ENCODE measurements at places on chromosomes 12 and 14.

DNA sequence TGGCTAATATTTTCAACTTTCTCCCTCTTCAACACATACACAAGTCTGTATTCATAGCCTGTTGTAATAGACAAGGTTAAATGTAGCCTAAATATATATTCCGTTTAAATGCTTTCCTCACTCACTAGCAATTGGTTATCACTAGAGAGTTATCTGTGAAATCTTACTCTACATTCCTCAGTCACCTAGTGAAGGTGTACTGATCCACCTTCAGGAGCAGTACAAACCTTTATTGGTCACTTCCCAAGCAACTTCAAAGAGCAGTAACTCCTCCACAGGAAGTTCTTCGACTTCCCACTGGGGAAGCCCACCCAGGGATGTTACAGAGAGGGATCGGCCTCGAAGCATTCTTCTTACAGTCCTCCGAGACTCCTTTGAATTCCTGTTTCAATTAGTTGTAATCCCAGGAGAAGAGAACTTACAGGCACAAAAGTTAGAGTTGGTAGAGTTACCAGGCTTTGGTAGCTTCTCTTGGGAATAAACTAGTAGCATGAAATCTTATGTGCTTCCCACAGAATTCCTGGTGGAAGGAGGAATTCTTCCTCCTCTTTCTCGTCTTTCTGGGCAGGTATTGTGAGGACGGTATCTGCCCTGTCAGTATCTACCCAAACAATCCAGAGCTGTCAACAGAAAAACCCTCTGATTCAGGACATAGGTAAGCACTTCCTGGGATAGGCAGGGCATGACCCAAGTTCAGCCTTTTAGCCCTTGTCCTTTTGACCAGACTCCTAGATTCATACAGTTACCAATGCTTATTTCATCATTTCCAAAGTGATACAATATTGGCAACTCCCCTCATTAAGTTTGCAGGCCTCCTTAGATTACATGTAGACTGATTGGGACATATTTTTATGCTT, at the start of gene GYS2:
Gene GYS2, minus strand, starts transcription at position 603 of the 857 bp plus-strand sequence. Its CDS starts 255 bp downstream, at position 348.
- no peak for DNase-seq

DNA sequence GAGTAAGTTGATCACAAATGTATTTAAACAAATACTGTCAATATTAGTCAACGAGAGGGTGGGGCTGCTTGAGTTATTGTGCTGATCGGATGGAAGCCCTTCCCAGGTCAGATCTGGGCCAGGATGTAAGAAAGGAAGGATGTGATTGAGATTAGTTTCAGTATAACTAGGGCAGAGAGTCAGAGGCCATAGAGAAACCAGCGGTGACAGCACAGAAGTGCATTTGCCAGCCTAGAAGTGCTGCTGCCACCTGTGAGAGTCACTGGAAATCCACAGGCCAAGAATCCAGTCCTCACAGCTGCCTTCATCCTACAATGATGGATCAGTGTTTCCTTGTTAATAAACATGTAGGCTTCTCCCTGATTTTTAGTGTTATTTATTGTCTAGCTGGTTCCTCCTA, 9.8 kb upstream of the FERMT2 start:
- DNase-seq = no peak

DNA sequence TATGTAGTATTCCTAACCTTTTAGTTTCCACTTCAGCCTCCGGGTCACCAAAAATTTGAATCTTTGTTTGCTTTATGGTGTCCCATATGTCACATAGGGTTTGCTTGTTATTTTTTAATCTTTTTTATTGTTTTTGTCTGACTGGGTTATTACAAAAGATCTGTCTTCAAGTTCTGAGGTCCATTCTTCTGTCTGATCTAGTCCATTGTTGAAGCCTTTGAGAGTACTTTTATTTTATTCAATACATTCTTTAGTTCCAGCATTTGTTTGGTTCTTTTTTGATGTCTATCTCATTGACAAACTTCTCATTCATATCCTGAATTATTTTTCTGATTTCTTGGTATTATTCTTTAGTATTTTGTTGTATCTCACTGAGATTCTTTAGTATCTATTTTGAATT, 99.8 kb downstream of the GPR65 start:
- no peak for DNase-seq

DNA sequence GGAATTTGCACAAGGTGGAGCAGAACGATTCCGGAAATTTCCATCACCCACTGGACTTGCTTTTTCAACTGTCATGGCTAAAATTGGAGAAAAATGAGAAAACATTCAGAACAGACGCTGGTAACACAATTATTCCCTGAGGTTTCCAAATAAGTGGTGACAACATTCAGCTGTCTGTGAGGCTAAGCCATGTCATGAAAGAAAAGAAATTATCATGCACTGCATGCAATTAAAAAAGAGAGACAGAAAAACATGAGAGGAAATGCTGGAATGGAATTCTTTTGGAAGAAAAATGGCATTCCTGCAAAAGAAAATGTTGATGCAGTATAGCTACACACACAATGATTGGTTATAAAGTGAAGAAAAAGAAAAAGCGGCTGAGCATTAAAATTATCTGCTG, 87.3 kb downstream of the C2CD5 start:
- no peak for DNase-seq

DNA sequence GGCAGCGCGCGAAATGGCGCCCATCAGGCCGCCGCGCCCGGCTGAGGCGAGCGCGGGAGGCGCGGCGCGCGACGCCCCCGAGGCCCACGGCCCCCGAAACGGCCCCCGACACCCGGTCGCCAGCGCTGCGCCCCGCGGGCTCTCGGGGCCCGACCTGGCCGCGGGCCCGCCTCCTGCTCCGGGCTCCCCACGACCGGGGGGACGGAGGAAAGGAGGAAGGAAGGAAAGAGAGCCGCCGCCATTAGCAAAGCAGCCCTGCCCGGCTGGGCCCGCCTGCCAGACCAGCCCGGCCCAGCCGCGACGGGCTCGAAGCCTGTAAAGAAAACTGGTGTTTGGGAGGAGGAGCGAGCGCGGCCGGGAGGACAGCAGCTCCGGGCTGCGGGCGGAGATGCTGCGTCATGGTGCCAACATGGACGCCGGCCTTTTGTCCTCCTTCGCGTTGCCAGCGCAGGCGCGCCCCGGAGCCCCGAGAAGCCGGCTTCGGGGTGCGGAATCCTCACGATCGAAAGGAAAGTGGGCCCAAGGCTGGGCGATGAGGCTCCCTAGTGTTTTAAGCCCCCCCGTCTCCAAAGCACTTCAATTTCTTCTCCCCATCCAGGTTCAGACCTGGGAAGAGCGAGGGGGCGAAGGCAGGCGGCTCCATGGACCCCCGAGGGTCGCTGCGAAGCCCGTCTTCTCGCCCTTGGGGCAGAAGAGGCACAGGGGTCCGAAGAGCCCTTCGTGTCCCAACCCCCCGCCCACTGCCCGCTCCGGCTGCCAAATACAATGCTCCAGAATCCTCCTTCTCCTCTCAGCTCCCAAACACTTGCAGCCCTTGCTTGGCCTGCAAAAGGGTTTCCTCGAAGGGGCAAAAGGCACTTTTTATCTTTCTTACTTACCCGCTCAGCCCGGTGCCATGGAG, 2.9 kb upstream of the SETD1B start:
- peak; percentile 73 for DNase-seq

DNA sequence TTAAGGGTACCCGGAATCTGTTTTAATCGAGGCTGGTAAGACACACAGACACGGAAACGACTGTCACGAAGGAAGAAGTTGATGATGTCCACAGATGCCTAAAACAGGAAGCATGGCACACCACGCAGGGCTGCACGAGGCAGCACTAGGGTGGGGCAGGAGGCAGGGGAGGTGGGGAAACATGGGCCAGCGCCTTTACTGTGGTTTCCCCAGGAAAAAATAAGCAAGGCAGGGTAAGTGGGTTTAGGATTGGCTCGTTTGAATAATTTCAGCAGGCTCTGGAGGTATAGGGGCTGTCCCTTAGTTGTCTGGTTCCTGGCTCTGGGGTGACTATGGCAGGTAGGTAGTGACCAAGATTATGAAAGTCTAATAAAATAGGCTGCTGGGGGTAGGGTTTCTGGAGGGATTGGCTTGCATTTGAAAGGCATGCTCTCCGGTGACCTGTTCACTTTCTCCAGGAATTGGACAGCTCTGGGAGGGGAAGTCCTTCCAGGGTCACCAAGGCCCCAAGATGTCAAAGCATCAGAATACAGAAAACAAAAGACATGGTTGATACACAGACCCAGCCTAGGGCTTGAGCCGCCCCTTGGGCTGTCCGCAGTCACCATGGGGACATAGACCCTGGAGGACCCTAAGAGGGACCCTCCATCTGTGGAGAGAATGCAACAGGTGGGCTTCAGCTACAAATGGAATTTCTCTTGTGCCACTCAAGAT, 35.3 kb downstream of the MAP1LC3B2 start:
- DNase-seq = no peak

- no peak for DNase-seq
Measured at GRCh38 chr14:63504648-63505047, 38.5 kb downstream of the PPP2R5E start.

DNA sequence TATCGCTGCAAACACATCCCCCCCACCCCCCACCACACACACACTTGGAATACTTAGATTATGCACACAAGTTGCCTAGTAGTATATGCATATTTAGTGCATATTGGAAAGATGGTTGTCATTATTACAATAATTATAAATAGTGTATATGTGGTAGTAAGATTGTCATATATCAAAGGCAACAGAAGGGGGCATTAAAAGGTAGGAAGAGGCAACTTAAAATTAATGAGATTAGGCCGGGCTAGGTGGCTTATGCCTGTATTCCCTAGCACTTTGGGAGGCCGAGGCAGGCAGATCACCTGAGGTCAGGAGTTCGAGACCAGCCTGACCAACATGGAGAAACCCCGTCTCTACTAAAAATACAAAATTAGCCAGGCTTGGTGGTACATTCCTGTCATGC, 52.1 kb downstream of the GSC start:
- no peak for DNase-seq

- DNase-seq = no peak
Measured at GRCh38 chr14:22218728-22219127, 370.3 kb downstream of the DAD1 start.

GRCh38 chr14:97602438-97603117, 805.4 kb downstream of the VRK1 start:
- no peak for DNase-seq

DNA sequence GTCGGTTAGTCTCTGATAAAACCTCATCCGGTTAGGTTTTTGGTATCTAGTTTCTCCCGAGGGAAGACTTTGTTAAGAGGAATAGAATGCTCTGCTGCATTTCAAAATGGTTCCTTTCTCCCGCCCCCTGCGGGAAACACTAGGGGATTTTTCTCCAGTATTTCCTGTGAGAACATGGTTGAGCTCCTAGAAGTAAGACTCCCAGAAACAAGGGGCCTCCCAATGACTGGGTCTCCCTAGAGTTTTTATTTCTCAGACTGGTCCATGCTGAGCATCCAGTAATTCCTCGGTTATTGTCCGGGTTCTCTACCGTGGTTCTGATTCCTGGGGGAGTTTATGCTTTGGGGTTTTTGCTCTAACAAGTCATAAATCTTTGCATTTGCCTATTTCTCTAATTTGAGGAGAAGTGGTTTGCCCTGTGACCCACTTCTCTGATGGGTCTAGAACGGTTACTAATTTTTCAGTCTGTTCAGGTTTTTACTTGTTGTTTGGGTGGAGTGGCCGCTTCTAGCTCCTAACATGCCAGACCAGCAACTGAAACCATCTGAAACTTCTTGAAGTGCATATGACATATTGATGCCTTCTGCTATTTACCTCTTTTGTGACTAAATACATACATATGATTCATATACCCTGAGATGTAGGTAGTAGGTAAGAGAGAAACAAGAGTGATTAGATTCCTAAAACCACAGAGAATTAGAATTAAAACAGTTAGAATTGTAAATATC, 25.1 kb downstream of the TESPA1 start:
- DNase-seq = no peak

GRCh38 chr14:90758959-90759358, 57.3 kb downstream of the TTC7B start:
- DNase-seq = no peak

- DNase-seq = no peak
Measured at GRCh38 chr12:2693244-2693860, 101.4 kb upstream of the FKBP4 start.

- DNase-seq = no peak
Measured at GRCh38 chr14:43803076-43803689, 703.9 kb downstream of the FSCB start.

- peak; percentile 86 for DNase-seq
Measured at GRCh38 chr12:27383429-27384260, 51.0 kb downstream of the BMAL2 start.

DNA sequence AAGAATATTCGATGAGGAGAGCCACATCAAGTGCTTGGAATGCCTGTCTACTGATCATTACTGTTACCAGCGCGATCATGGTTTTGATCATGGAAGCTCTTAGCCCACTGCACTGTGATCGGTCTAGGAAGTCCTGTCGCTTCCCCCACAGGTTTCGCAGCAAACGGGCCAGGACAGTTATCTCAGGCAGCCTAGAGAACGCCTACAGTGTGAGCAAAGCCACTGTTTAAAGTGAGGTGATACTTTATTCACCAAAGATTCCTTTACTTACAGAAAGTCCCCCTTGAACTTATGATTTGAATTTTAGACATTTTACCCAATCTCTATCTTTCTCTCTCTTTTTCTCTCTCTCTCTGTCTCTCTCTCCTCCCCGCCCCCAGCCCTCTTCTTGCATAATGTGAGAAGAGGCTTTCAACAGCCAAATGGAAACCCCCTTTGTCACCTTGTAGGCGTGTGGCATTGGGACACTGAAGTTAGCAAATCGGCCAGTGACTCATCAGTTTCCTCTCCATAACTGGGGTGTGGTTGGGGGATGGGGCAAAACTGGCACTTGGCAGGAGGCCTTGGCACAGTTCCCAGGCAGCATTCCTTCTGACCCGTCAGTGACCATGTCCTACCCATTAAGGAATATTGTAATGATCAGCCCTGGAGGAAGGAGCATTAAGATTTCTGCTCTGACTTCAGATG, 214.8 kb downstream of the CHST11 start:
- DNase-seq = peak; percentile 72

GRCh38 chr12:120678572-120678971, 8.4 kb upstream of the MLEC start:
- DNase-seq = peak; percentile 36
